Effector CD4-positive, alpha-beta T cell (primary cell): ENCODE measurements at places on chromosomes 5 and 9.

GRCh38 chr5:172115541-172115982 is 72.5 kb downstream of the STK10 start:
- no peak for DNase-seq

- DNase-seq, result no peak
Observed at GRCh38 chr9:80797831-80798688, 891.3 kb downstream of the TLE1 start.

GRCh38 chr5:56517011-56517416 is 283.9 kb upstream of the ANKRD55 start:
- DNase-seq, result no peak

DNA sequence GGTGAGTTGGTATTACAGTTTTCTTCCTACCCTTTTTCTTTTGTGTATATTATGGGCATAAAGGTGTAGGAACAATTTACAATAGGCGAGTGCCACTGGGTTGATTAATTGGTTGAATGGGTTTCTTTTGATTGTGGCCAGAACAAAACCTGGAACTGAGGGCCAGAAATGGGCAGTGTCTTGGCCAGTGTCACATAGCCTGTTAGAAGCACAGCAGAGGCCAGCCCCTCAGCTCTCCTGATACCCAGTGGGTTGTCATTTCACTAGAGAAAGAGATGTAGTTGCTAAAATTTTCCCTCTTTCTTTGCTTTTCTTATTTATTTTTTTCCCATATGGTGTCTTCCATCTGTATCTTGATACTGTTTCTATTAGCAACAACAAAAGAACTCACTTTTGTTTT is 38.8 kb upstream of the SEMA6A start:
- DNase-seq, result no peak

GRCh38 chr5:17737092-17737491 is 102.8 kb downstream of the TAF11L14 start:
- DNase-seq, result no peak

DNA sequence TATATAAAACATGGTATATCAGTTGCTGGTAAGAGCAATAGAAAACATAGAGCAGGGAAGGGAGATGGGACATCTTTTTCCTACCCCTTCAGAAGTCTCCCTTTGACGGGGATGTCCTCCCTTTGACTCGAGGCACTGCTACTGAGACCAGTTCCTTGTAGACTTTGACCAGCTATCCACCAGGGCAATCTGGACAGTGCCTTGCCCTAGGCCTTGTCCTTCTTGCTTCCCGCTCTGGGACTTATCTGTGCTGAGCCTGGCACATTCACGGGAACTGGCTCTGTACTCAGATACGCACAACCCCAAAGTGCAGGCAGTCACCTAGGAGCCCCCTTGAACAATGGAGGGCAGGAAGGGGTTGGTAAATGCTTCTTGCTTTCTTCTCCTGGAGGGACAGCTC is 116.6 kb upstream of the ANKH start:
- no peak for DNase-seq

- DNase-seq, result peak; percentile 1
Observed at GRCh38 chr9:93663877-93664548, 87.6 kb downstream of the PHF2 start.

GRCh38 chr9:77595426-77596095 is 52.6 kb downstream of the GNA14 start:
- DNase-seq, result no peak

DNA sequence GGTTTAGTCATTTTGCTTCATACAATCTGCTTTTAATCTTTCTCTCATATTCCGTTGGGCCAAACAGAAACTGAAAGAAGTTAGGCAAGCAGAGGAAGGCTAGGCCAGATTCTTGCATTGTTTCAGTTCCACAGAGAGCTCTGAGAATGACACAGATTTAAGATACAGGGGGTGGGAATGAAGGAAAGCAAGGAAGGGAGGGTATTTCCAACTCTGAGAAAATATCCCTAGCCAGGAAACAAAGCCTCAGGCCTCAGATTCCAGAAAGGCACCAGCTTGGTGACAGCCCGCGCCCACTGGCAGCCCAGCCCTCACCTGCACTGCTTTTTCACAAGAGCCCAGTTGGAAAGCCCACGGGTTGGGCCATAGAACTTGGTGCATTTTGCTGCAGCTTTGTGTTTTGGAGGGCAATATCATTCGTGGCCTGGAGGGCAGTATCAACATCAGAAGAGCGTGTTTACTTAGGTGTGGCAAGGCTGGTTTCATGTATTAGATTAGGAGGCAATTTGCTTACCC is 63.5 kb downstream of the ENC1 start:
- no peak for DNase-seq

DNA sequence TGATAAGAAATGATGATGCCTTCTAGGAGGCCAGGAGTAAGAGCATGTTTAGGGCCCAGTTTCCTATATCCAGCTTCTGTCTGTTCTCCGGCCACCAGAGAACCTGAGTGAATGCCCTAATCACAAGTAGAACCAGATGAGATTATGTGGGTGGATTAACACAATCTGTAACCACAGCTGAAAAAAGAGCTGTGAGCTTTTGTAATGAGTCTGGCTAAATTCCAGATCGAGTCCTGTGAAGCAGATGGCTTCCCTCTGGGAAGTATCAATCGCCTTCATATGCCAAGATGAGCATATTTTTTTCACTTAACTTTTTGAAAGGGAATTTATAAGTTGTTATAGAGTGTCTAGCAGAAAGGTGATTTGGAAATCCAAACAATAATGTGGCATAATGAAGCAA is 99.8 kb downstream of the NNT start:
- no peak for DNase-seq

DNA sequence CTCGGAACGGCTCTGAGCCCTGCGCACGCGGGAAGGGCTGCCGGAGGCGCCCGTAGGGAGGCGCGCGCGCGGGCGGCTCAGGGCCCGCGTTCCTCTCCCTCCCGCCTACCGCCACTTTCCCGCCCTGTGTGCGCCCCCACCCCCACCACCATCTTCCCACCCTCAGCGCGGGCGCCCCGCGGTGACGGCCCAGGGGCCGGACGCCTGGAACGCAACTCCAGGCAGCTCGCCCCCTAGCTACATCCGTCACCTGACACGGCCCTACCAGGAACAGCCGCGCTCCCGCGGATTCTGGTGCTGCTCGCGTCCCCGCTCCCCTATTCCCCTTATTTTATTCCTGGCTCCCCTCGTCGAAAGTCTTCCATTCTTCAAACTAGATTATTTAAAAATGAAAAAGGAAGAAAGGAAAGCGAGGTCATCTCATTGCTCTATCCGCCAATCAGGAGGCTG is at the start of gene CDKN2B-AS1:
CDKN2B-AS1 (plus strand) TSS at position 236 of the 450 bp plus-strand sequence.
- peak; percentile 23 for DNase-seq

DNA sequence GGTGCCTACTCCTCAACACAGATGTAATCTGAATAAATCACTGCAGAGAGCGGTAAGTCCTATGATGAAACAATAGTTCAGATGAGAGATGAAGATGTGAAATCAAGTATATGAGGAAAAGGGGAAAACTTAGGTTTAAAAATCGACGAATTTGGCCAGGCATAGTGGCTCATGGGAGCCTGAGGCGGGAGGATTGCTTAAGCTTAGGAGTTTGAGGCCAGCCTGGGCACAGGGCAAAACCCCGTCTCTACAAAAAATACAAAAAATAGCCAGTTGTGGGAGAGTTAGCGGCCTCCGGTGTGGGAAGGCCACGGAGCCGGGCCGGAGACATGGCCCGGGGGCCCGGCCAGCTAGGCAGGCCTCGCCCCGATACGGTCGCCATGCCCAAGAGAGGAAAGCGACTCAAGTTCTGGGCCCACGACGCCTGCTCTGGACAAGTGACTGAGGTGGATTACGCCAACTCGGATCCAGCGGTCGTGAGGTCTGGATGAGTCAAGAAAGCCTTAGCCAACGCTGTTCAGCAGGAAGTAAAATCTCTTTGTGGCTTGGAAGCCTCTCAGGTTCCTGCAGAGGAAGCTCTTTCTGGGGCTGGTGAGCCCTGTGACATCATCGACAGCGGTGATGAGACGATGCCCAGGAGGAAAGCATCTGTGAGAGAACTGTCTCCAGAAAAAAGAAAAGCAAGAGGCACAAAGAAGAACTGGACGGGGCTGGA is 62.8 kb upstream of the SUB1 start:
- no peak for DNase-seq

GRCh38 chr5:99945478-99946442 is 589.4 kb upstream of the FAM174A start:
- no peak for DNase-seq

DNA sequence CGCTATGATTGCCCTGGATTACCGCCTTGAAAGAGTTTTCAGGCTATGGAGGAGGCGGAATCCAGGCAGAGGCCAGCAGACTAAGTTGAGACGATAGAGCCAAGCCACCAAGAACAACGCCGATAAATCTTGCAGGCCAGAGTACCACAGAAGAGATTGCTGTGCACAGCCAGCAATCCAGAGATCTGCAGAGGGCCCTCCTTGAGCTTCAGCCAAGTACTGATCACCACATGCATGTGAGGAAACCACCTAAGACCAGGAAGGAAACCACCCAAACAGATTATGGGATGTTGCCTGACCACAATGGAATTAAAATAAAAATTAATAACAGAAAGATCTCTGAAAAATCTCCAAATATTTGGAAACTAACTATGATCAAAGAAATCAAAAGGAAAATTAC is 74.9 kb downstream of the GCNT4 start:
- no peak for DNase-seq

DNA sequence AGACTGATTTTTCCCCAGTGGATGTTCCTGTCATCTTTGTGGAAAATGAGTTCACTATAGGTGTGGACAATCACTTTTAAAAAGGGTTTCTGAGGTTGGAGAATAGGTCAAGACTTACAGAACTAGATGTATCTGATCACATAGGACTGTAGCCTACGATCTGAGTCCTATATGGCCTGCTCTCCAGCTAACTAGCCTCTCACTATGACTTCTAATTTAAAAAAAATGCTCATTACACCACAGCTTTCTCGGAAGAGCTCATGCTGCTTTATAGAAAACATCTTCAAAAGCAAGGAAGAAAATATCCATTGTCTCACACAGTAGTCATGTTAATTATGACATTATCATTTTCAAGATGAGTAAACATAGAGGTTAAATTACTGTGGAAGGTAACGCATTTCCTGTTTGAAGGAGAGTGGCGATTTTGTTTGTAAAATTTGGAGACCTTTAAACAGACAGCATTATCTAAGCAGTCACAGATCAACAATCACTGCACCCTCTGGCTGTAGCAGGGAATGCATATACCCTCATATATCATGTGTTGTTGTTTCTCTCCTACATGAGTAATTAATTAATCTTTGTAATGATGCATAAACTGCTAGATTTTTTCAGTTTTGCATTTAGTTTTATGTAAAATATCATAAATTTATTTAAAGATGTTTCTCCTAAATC is 573.7 kb downstream of the GABRG2 start:
- no peak for DNase-seq

- DNase-seq, result no peak
Observed at GRCh38 chr5:2995667-2996066, 244.2 kb upstream of the IRX2 start.

DNA sequence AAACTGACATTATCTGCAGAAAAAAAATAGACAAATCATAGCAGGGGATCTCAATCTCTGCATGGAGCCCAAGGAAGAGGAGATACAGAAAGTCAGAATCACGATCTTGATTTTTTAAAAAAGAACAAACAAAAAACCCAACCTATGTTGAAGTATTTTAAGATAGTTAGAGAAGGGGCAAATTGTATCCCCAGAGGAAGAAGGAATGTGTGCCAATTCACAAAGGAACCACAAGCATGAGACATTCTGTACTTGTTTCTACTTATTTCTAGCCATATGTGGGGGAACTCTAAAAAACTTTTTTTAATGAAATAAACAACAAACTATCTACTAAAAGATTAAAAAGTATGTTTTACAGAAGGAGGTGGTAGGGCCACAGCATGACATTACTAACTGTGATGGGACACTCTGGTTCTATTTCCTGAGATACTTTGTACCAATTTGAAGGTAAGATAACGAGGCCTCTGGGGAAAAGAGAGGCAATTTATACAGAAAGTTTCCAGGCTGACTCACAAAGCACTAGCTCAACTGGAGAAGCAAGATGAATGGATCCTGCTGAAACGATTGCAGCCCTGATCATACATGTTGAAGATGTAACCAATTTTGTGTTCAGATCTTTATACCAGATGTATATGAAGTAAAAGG is 22.5 kb downstream of the RANBP3L start:
- no peak for DNase-seq

GRCh38 chr5:135441919-135442318 is 5.2 kb downstream of the DCANP1 start:
- no peak for DNase-seq

- no peak for DNase-seq
Observed at GRCh38 chr5:61784341-61784740, 452.3 kb downstream of the ZSWIM6 start.

DNA sequence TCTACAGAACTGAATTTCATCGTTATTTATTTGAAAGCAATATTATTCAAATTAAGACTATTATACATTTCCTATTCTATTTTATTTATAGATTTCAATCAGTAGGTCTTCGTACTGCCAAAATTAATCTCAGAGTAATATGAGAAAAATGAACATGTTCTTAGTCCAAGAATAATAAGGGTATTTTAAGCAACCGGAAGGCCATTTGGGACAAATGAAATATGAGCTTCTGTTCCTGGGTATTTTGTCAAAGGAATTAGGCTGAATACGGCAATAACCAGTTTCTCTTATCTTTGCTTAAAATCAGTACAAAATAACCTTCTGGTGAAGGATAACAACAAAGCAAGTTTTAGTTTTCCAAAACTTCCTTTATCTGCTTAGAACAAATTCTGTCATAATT is 410.3 kb upstream of the PRR16 start:
- no peak for DNase-seq

DNA sequence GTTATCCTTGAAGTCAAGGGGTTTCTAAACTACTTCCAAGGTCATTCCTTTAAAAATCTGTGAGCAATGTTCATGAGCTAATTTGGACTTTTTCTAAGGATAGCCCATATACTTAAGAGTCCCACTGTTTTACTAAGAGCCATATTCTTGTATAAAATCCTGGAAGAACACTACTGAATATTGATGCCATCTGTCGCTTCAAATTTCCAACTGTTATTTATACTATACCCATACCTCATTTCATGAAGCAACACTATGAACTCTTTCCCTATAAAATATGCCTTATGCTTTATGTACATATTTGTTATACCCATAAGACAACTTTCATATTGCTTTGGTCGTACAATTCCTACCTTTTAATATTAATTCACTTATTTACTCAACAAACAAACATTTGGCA is 12.4 kb upstream of the ANKRD55 start:
- DNase-seq, result no peak

GRCh38 chr5:168137265-168137664 is 154.2 kb upstream of the WWC1 start:
- DNase-seq, result no peak

GRCh38 chr5:108814551-108814950 is 66.9 kb downstream of the FER start:
- DNase-seq, result no peak
